ENCODE measurements at places on chromosomes 12 and 14.
A peak's percentile ranks its signal among the peaks of the same experiment; 100 is the strongest.

DNA sequence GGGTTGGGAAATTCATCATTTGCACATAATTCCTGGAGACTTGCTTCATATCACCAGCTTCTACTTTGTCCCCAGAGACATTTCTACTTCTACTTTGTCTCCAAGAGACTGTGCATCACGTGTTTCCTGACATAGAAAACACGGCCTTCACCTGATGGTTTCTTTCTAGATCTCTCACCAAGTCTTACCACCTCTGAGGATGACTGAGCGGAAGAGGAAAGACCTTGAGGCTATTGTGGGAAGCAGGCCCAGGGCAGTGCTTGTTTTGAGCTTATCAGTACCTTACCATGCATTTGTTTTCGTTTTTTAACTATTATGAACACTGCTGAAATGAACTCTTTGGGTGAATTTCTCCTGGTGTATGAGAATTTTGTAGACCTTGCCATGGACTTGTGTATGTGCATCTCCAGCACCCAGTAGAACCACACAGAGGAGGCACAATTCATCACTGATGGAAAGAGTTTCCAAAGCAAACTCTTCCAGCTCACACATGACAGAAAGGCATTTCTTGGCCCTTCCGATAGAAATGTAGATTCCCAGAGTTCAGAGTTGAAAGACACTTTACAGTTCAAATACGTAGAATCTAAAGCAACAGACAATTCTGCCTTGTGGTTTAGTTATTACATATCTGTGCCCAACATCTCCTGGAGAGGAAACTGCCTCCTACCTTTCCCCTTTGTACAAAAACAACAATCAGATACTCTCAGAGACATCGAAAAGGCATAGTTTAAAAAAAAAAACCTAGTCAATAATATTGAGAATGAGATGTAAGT, 434.7 kb downstream of the FUT8 start:
- no peak for DNase-seq

GRCh38 chr14:88914956-88915355, 90.5 kb downstream of the TTC8 start:
- no peak for DNase-seq

DNA sequence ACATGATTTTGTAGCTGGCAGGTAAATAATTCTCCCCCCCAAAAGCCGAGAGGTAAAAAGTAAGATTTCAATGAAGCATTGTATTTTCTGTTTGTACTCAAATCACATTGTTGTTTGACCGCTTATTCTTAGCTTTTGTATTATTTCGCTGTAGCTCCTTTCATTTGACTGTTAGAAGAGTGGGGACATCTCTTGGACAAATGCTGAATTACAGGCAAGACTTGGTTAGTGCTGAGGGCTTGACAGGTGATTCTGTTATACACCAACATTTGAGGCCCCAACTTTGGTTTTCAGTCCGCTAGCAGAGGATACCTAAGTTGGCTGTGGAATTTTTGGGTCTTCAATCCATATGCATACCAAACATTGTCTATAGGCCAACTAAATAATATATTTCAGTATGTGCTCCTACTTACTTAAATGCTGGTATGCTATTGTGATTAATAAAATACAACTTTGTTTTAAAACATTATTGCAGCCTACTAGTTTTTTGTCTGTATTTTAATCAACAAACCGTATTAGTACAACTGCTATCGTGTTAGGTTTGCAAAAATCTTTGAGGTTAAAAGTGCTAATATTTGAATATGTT, 102.2 kb downstream of the ERC1 start:
- peak; percentile 53 for DNase-seq

DNA sequence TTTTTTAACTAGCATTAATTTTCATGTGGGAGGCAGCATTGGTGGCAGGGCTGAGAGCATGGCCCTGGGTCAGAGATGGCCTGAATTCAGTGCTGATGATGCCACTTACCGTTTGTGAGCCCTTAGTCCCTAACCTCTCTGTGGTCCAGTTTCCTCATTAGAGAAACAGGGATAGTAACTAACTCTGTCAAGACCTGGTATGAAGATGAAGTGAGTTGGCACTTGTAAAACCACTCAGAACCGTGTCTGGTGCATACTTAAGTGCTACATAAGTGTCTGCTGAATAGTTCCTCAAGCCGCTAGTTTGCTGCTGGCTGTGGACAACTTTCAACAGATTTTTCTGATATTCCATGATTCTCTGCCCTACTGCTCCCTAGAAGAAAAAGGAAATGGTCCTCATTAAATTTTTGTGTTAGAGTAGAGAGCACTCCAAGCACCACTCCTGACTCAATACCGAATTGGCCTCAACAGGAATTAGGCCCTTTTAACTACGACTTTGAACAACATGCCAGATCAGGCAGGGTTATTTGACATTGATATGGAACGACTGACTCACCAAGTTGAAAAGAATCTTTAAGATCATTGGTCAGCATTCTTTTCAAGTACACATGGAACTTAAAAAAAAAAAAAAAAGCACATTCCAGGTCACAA, 250.2 kb downstream of the ANO2 start:
- no peak for DNase-seq

- no peak for DNase-seq
These were observed 6.9 kb upstream of the FAIM2 start for GRCh38 chr12:49910331-49911212.

DNA sequence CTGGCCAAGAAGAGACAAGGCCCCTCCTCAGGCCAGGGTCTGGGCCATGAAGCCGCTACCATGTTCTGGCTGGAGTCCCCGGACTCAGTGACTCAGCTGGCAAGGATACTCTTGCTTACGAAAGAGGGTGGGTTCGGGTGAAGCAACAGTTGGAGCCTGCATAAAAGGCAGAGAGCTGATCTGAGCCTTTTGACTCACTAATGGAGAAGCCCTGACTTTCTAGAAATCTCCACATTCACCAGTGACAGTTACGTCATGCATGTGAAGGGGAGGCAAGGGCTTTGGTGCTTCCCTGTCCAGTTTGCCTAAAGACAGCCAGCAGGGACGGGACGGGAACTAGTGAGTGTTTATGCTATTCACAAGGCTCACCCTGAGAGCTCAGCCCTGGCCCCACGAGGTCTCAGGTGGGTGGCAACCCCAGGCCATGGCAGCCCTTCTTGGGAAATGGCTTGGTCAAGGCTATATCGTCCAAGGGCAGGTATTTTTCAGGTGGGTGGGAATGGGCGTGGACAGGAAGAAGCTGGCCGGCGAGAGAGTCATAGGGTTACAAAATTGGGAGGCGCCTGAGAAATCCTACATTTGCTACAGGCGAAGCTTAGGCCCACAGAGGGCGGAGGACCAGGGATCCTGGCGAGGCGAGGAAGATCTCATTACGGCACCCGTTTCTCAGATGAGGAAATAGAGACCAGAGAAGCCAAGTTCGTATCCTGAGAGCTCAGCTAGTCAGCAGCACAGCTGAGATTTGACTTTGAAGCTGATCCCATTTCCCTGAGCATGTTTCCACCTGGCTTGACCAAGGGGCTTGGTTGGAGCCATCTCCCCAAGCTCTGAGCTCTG, 314.6 kb downstream of the BCL11B start:
- DNase-seq, result no peak

DNA sequence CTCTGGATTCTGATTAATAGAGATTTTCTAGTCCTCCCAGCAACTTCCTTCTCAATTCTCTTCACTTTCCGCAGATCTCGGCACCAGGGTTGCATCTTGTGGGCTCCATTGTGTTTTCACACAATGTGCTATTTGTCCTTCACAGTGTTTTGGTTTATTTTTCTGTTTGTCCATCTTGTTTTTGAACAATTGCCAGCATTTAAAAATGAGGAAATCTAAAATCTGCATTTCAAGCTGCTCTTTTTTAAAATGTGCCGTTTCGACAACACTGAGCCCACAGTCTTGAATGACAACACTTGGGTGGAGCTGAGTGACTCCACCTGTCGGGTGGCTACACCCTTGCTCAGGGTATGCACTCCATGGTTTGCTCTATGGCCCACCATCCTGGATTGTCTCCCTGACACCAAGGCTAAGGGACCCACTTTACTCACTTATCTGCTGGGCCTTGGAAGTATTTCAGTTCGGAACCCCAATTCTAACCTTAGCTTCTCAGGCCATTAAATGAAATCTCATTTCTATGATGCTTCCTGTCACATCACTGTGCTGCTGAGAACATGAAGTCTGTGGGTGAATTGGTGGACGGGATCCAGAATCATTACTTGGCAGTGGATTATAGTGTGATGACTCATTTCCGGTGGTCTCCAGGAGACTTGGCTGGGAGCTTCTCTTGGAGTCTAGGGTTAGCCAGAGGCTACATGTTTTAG, 3.4 kb upstream of the MYRFL start:
- DNase-seq, result peak; percentile 41

DNA sequence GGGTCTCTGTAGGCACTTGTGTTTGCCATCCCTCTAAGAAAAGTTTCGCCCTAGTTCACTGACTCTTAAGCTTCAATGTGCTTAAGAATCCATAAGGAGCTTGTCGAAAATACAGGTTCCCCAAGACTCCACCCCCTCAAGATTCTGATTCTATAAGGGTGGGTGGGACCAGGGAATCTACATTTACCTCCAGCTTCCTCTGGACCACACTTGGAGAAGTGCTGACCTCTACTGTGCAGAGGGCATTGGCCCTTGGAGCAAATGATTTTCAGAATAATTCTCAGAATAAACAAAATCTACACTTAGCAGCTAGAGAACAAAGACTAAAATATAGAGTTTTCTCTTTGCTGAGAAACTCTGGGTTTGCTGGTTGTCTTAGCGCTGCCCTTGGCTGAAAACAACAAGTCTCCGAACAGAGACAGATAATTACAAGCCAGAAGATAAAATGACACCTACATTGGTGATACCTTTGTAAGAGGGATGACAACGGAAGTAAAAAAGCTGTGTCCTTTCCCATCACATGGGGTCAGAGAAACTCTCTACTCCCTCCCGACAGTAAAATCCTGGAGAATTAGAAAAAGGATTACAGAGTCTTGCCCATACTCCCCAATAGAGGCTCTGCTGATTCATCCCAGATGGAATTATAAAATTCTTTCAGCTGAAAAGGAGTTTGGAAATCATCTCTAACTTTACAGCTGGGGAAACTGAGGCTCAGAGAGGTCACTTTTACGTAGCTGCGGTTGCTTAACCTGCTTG, 4.8 kb downstream of the TGFB3 start:
- DNase-seq, result no peak

GRCh38 chr12:66168410-66168809, 1.4 kb downstream of the TMBIM4 start:
- DNase-seq, result no peak

GRCh38 chr12:92544322-92544721, 158.5 kb upstream of the PLEKHG7 start:
- DNase-seq, result no peak

GRCh38 chr14:29075761-29076160, 309.2 kb downstream of the FOXG1 start:
- DNase-seq, result no peak

DNA sequence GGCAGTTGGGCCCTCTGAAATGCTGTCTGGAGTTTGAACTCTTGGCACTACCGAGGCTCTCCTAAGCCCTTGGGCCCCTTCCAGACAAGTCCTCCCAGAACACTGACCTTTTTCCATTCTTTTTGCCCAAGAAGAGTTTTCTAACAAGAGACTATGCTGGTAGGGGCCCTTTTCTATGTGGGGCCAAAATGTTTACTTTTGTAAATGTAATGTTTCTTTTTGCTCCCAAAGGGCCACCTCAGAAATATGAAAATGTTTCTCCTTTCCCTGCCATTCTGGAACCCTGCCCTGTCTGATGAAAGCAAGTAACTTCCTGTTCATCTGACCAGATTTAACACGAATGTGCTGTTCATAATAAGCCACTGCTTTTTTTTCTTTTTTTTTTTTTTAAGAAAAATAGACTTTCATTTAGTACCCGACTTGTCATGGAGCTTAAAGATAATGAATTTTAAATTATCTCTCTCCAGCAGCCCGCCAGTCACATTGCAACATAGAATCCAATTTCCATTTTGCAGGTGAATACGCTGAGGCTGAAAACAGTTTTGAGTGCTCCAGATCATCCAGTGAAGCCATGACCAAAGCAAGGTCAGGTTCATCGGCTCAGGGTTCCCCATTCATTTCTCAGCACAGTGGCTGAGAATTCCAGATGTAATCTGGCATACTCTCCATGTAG, 169.9 kb downstream of the DPF3 start:
- DNase-seq, result no peak

GRCh38 chr14:89493877-89494634, 77.0 kb upstream of the FOXN3 start:
- no peak for DNase-seq

DNA sequence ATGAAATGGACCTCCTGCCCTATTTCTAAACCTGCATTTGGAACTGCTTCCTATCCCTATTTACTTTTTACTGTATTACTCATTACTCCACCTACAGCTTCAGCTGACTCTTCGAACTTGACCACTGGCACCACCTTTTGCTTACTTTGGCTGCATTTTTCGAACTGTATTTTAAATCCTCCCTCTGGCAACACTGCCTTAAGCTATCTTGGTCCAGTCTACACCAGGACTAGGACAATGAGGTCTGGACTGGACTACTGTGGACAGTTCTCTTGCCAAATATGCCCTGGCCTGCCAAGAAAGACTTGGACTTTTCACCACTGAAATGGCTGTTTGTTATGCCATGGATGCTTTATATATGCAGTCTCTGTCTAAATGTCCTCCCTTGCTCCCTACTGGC, 328.1 kb downstream of the BTG1 start:
- DNase-seq, result no peak

GRCh38 chr12:50110127-50110761, 1.8 kb upstream of the COX14 start:
- DNase-seq, result no peak

DNA sequence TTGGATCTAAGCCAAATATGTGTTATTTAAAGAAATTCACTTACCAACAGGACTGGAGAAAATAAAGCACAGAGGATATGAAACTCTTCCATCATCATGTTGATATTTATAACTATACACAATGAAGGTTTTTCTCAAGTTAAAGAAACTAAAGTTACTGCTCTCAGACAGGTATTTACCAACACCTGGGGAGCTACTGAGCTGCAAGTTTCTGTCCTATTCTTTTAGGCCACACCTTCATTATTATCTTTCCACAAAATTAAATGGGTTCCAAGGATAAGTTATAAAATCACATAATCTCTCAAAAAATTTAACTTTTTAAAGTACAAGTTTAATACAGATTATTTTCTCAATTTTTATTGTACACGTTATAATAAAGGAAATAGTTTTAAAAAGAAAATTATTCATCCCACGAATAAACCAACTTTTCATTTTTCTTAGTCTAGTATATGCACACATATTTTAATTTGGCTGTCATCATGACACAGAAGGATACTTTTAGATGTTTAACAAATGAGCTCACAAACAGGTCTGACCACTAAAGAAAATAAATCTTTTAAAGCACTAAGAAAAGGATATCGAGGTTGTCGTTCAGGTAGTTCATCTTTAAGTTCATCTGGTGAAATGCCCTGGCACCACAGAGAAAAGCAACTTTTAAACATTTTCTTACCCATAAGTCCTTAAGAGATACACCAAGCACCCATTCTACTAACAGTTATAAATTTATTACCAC, 7.8 kb downstream of the GMFB start:
- DNase-seq, result no peak
